ENCODE measurements at places on chromosomes 1 and 21.

DNA sequence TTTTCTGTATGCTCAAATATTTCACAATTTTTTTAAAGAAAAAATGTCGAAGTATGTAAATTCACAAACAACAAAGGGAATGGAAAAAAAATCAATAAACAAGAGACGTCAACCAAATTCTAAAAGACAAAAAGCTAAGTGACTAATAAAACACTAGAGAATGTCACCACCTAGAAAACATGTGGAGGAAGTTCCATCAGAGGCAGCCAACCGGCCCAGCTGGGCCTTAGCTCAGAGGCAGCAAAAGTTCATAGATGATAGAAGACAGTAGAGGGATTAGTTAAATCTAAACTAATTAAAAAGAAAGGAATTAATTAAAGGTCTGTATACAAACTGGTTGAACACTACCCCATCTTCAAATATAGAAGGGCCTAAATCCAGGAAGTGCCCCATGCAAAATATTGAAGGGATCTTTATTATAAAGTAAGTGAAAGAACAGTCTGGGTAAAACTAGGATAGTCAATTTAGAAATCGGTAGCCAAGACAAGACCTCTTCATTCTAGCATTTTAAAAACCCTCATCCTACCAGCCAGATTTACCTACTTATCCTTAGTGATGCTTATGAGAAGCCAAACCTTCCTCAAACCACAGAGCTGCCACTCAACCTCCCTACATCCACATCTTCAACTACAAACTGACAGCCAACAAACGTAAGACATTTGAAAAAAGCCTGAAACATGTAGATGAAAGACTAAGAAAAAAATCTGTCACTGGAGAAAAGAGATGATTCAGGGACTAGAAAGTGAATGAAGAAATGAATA lies 23.7 kb downstream of the MRPL39 start:
- DNase-seq: no peak

DNA sequence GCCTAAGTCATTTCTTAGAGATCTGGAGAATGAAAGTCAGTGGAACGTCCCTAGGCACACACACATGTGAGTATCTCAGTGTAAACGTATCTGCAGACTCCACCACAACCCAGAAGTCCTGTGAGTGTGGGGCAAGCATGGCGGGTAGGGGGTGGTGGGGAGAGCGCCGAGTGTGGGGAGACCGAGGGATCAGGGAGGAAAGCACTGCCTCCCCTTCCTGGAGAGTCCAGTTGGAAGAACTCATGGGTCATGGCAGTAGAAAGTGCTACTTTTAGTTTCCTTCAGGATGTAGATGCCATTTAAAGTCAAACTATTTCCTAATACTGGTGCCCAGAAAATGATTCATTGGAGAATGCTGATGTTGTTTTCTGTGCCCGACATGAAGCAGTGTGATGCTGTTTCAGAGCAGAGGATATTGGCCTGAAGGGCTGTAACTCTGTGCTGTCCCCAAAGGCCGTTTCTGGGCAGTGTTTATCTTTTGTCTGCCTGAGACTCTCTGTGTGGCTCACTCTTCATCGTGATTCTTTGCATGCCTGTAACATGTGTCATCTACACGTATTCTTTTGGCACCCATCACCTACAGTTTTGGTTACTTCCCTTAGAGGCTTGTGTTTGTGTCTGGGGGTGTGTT lies 45.7 kb upstream of the TSPAN2 start:
- DNase-seq: no peak

DNA sequence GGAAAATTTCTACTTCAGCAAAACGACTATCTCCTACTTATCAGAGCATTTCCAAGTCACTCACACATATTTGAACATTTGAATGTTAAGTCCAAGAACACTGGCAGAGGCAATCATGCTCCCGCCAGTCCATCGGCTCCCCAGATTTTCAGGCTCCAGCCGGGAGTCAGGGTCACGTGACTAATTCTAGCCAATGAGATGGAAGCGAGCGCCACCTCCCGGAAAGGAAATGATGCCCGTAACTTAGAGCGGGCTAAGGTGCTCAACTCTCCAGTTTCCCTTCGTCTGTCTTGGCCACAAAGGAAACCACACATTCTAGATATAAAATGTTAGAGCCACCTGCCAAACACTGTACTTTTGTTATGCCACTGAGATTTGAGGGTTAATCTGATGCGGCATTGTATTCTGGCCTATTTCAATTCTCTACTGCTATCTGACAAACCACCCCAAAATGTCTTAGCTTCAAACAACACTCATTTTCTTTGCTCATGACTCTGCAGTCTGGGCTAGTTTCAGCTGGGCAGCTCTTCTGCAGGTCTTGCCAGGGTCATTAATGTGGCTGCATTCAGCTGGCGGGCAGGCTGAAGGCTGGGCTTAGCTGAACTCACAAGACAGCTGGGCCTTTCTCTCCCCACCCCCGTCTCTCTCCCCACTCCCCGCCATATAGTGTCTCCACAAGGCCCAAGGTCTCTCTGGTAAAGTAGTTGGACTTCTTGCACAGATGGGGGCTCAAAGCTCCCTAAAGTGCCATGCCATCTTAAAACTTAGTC lies 16.5 kb upstream of the LHX4 start:
- no peak for DNase-seq

DNA sequence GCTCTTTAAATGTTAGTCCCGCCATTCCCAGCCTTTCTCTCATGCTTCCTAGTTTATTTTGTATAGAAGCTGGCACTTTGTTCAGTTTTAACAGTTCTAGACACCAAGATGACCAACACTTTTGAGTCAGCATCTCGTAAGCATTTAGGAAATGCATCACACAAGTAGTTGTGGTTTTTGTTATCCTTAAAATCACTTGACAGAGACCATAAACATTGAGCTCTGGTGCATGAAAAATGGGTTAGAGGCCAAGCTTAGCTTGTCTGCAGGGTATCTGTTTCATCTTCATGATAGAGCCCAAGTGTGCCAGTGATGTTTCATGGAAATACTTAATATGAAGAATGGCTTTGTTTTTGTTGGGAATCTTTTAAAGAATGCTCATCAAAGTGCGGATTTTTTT lies 159.7 kb downstream of the DISP1 start:
- DNase-seq: no peak

GRCh38 chr1:11925938-11926292 lies 312 bp downstream of the KIAA2013 start:
- no peak for DNase-seq

DNA sequence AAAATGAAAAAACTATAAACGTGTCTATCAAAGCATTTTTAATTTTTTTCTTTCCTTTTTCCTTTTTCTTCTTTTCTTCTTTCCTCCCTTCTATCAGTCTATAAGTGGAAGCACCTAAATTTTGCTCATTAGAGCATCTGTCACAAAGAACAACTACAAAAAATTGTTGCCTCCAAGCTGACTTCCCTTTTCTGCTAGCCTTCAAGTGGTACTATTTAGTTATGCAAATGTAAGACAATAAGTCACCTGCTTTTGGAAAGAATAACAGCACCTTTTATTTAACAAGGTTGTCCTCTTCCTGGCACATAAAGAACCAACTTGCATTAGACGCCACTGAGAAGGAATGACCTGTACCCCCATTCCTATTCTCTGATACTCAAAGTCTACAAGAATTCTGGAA lies 45.0 kb upstream of the C1orf53 start:
- no peak for DNase-seq

GRCh38 chr1:93979718-93980319 lies 70.6 kb upstream of the GCLM start:
- peak; percentile 90 for DNase-seq

DNA sequence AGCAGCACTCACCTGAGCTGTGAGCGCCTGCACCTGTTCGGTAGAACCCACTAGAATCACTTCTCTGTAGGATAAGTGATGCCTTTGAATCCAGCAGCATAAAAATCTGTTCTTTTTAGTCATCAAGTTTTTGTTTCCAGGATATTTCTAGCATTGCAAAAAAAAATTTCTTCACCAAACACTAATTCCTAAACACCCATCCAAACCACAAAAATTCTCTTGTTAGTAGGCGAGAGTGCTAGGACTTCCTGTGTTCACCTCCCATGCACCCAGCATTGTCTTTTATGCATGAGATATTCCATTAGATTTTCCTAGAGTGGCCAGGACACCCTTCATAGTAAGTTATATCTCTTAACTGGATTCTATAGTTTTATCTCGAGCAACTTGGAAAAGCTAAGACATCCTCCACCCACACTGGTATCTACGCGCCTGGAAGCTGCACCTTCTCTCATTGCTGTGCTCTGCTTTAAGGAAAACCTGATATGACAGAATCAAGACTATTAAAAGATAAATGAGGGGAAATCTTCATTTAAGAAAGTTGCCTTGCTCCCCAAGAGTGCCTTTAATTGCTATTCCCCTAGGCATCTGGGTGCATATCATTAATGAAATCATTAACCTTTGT lies 12.3 kb downstream of the SERTAD4 start:
- no peak for DNase-seq

DNA sequence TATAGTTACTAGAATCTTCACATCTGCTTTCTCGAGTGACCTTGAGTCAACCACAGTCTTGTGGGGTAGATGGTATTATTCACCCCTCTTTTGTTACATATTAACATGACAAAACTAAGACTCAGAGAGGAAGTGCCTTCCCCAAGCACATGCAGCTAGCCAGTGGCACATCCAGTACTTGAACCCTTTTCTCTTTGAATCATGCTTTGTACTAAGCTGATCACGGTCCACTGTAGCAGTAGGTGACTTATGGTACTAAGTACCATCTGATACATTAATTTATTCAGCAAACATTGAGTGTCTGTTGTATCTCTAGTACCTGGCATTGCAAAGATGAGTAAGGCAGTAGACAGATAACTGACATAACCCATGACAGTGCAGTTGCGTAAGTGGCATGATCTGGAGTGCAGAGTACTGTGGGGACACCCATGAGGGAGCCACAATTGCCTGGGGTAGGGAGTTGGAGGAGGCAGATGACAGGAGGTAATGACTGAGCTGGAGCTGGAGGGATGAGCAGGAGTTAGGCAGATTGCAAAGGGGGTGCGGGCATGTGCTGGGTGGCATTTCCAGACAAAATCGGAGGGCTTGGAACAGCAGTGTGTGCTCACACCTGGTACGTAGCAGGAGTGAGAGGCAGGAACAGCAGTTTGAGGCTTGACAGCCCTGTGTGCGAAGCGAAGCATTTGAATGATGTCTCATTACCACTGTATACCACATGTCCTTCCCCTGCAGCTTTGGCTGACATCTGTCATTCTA lies 29.8 kb downstream of the UCK2 start:
- peak; percentile 34 for DNase-seq

DNA sequence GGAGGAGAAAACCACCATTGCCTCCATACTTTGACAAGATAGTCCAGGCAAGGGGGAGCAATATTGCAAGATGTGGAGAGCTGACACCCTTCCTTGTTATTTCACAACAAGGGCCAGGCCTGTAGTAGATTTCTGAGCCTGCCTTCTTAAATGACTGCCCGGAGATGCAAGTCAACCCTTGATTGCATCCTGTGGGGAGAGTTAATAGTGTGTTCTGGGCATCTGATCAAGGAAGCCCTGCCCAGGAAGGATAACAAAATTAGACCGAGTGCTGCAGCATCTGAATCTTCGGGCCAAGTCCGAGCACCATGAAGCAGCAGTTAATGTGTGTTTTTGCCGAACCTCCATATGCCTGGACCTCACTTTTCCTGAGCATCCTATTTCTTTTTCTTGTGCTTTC lies 382.3 kb downstream of the PRDM2 start:
- no peak for DNase-seq

DNA sequence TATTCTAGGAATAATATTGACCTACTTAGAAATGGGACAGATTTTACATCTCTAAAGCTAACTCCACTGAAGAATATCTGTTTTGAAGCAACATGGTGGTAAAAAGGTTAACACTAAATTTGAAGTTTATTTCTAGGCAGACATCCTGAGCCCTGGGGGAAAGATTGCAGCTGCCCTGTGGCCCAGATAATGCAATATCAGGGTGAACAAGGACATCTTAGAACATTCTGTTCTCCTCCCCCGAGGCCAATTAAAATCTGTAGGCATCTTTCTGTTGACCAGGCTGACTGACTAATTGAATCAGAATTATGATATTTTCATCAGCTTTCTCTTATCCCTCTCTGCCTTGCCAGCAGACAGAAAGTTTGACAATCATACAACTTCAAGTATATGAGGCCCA lies 149.8 kb upstream of the DUSP10 start:
- no peak for DNase-seq

- no peak for DNase-seq
These were observed 27.8 kb upstream of the RAP1GAP start for GRCh38 chr1:21696931-21697330.

DNA sequence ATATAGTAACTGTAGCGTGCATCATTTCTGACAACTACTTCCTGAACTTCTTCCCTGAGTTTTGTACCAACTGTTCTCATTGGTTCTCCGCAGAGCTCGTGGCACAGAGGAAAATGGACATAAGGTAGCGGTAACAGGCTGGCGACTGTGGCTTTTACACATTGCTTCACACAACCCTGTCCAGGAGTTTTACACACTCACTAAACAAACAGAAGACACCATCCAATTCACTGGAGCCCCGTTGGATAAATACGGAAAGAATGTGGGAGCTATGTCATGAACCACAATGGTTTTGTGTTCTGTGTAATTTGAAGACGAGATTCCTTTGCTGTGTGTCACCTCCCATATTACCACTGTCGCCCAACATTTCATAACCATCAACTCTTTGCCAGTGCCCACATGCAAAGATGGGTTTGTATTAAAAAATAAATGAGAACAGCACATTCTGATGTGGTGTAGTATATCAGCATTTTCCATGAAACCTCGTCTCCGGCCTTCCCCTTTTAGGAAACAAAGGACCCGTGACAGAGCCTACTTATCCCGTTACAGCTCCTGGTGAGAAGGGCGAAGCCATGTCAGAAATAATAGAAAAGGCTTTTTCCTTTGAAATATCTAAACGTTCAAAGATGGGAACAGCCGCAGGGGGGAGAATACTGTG lies 47.4 kb upstream of the ENAH start:
- DNase-seq: no peak

- DNase-seq: no peak
These were observed 4.9 kb downstream of the NIPAL3 start for GRCh38 chr1:24420547-24420946.

DNA sequence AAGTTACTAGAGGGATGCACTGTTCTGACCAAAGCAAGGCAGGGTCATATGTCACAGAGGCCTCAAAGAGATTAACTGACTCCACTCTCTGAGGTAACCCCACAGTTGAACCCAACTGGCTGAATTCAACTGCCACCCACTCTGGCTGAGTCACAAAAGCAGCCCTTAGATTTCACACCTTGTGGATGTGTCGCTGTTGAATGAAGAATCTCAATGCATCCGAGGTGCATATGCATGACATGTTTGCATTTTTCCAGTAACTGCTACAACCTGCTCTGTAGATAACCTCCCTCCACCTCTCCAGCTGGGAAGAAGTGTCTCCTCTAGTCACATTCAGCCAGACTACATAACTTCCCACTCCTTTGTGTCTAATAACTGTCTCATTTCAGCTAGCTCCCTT lies 27.9 kb upstream of the KIF21B start:
- no peak for DNase-seq

- DNase-seq: peak; percentile 93
These were observed 26.6 kb downstream of the DIPK1A start for GRCh38 chr1:92934395-92935378.

GRCh38 chr1:8197493-8198282 lies 120.2 kb upstream of the SLC45A1 start:
- DNase-seq: no peak

GRCh38 chr1:45879885-45880598 lies 76.6 kb downstream of the MAST2 start:
- DNase-seq: no peak

Data from NCI-H2171 treated with DMSO at 0.1 percent for 48 hours (cell line).